Activated naive CD8-positive, alpha-beta T cell treated with anti-CD3 and anti-CD28 coated beads, Interleukin-2, amount 50 U/mL, for 16 hours (primary cell): ENCODE measurements at places on chromosomes 11 and 22.
A peak's percentile ranks its signal among the peaks of the same experiment; 100 is the strongest.

DNA sequence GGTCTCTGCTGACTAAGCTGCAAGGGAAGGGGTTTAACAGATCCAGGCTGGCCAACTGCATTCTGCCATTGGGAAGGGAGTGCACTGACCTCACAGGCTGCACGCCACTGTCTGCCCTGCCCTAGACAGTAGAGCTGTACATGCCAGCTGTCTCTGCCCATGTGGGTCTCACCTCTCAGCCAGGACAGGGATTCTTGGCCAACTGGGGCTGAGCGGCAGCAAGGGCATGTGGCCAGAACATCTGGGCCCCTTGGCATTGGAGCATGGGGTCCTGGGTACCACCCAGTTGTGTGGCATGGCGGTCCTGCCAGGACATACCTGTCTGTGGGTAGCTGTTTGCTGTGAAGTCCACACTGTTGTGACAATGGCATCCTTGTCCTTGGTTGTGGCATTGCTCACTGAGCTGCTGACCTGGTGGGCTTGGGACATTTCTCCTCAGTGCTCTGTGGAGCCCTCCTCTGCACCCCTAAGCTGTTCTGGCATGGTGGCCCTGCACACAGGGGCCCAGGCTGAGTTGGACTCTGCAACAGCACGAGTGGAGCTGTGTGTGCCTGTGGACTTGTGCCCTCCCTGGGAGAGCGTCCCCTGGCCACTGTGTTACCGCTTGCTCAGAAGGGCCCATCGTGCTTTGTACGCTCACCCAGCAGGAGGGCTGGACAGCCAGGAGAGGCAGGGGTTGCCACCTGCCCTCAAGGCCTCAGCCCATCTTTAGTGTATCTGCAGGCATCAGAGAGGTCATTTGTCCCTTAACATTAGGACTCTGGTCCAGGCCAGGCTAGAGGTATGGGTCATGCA is 46.7 kb downstream of the MED15 start:
- DNase-seq: no peak

GRCh38 chr22:24006207-24006913 is 1.1 kb upstream of the GSTT4 start:
- DNase-seq: no peak

- no peak for DNase-seq
These were observed 19.9 kb downstream of the TP53I11 start for GRCh38 chr11:44930588-44931302.

- no peak for DNase-seq
These were observed 25.9 kb upstream of the FBLN1 start for GRCh38 chr22:45476814-45477213.

DNA sequence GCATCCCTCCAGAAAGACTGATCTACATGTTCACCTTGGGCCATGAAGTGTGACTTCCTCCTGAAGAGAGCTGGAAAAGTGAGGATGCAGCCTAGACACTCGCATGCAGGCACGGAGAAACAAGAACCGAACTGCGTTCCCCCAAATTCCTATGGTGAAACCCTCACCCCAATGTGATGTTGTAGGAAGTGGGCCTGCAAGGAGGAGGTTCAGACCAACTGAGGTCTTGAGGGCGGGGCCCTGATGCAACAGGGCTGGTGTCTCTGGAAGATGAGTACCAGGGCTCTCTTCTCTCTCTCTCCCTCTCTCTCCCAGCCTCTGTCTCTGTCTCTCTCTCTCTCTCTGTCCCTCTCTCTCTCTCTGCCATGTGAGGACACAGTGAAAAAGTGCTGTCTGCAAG is 501.1 kb downstream of the BRD1 start:
- no peak for DNase-seq

- DNase-seq: no peak
These were observed 57.1 kb downstream of the TRAF6 start for GRCh38 chr11:36452961-36453360.

DNA sequence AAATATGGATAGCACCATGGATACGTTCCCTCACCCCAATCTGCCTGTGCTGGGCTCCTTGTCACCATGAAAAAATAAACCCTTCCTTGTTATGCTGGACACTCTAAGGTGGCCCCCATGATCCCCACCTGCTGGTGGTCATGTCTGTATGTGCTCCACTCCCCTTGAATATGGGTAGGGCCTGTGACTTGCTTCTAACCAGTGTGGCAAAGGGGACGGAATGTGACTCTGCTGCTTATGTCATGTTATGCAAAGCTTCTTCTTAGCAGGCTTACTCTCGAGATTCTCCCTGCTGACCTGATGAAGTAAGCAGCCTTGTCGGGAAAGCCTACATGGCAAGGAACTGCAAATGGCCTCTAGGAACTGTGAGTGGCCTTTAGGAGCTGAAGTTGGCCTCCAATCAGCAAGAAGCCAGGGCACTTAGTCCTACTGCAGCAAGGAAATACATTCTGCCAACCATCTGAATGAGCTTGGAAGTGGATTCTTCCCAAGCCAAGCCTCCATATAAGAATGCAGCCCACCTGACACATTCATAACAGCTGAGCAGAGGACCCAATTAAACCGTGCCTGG is 159.9 kb downstream of the CCDC34 start:
- no peak for DNase-seq

DNA sequence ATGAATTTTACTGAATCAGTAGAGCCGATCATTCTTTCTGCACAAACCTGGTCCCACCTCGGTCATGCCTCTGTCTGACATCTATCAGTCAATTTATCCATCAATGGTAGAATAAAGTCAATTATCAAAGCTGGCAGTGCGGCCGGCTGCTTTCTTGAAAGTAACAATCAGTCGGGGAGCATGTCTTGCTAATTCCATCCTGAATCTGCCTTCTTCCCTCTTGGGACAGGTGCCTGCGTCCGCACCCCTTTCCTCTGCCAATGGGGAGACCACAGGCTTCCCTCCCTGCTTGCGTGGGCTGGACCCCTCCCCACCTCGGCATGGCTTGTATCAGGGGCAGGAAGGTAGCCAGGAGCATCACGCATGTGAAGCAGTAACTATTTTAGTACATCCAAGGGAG is 962.9 kb downstream of the BRD1 start:
- DNase-seq: no peak

- no peak for DNase-seq
These were observed 274.3 kb downstream of the DDX10 start for GRCh38 chr11:108939135-108939534.

DNA sequence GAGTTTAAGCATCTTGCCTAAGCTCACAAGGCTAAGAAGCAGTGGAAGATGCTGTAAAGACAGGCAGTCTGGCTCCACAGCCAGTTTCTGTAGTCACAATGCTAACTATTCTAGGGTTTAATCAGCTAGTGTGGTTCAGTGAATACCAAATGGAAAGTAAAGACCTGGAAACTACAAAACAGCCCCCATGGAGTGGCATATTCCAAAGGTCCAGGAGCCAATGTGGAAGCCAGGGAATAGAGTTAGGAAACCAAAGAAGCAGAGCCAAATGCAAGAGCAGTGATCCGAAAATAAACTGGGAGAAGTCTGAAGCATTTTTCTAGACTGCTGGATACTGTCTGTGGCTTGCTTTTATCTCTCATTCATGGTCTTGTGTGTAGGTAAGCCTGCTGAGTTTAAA is 731.2 kb upstream of the ANO5 start:
- no peak for DNase-seq

DNA sequence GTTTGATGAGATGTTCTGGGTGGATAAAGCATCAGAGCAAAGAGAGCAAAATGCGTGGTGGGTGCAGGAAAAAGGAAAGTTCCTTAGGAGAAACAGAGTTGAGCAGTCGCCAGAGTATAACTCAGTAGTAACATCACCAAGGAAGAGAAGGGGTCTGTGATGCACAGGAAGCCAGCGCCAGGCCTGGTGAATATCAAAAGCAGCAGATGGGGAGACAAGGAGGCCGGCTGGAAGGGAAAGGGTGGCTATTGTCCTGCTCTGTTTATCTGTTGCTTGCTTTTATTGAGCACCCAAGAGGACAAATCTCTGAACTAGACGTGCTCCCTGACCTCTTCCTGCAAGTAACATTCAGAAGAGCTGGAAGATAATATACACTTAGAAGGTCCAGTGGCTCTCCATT is 52.7 kb upstream of the GRAMD1B start:
- DNase-seq: no peak

DNA sequence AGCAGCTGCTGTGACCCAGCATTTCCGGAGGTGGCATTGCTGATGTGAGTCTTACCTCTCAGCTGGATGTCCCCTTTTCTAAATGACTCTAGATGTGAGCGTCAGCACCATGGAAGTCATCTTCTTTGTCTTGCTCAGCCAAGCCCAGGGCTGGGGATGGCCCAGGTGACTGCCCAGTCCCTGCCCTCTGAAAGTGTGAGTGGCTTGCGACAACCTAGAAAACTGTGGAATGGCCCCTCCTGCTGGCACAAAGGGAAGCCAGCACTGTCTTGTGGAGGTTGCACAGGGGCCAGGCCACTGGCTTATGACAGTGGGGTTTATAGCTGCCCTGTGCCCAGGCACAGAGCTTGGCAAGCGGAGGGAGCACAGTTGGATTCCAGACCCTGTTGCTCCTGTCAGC is 6.2 kb downstream of the TUB start:
- DNase-seq: no peak

DNA sequence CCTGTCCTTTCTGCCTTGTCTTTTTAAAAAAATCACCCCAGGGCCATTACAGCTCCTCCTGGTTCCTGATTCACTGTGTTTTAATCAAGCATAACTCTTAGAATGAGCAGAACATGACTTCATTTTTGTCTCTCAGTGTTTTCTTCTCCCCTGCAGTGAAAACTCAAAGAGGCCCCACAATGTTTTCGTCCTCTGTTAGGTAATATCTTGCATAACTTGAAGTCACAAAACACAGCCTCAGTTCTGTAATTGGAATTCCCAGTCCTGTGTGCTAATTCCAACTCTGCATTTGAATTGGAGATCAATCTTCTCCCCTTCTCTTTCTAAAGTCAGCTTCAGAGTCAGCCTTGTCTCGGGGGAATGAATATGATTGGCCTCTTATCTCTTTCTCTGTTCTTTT is 186.5 kb upstream of the NAV2 start:
- DNase-seq: no peak

- DNase-seq: no peak
These were observed 712.0 kb downstream of the TBC1D22A start for GRCh38 chr22:47474464-47474863.

DNA sequence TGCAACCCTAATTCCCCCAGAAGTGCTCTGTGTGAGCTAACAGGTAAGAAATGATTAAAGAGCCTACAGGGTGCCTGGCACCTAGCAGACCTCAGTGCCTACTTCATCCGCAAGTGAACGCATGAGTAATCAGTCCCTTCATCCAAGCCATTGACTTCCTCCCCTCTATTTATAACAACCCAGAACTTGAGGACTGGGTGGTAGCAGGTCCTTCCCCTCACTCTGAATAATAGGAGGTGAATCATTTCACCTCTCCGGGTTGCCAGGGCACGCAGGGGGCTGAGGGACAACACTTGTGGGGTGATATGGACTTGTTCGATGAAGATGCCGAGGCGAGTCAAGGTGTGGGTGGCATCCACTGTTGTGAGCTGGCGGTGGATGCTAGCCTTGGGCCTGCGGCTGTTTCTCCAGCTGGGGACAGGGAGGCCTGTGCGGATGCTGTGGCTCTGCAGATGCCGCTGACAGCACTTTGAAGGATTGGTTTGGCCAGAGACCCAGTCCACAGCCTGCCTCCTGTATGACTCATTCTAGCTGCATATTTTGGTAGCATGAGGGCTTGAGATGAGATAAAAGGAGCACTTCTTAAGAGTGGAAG is 11.7 kb upstream of the SORL1-AS1 start:
- peak; percentile 58 for DNase-seq

GRCh38 chr11:121965330-121965729 is 150.7 kb downstream of the BLID start:
- DNase-seq: no peak

GRCh38 chr11:19173964-19174638 is 27.7 kb downstream of the CSRP3 start:
- DNase-seq: no peak

- DNase-seq: no peak
These were observed 2.2 kb downstream of the LMF2 start for GRCh38 chr22:50505276-50505775.

GRCh38 chr22:23100124-23100801 is 29.9 kb downstream of the GNAZ start:
- DNase-seq: no peak

GRCh38 chr11:111510311-111510710 is 1.9 kb downstream of the BTG4 start:
- DNase-seq: no peak

GRCh38 chr11:31640611-31641010 is 131.0 kb downstream of the ELP4 start:
- DNase-seq: no peak

- no peak for DNase-seq
These were observed 648.8 kb downstream of the METTL15 start for GRCh38 chr11:28756977-28757376.

DNA sequence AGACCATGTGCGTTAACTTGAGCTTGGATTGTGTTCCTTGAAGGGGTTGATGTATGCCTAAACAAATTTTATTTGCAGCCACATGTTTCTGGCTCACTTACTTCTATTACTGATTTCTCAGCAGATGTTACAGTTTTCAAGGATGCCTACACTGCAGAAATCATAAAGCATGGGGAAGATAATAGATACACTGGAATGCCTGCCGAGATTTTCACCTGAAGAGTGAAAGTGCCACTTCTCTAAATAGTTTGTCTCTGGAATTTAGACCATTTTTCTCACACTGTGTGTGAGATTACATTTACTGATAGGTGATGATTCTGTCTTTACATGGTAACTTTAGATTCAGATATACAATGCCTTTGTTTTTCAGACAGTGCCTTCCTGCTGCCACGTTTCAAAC is 81.6 kb downstream of the SIK2 start:
- DNase-seq: no peak

- no peak for DNase-seq
These were observed 14.6 kb downstream of the PLXNB2 start for GRCh38 chr22:50292643-50293440.

DNA sequence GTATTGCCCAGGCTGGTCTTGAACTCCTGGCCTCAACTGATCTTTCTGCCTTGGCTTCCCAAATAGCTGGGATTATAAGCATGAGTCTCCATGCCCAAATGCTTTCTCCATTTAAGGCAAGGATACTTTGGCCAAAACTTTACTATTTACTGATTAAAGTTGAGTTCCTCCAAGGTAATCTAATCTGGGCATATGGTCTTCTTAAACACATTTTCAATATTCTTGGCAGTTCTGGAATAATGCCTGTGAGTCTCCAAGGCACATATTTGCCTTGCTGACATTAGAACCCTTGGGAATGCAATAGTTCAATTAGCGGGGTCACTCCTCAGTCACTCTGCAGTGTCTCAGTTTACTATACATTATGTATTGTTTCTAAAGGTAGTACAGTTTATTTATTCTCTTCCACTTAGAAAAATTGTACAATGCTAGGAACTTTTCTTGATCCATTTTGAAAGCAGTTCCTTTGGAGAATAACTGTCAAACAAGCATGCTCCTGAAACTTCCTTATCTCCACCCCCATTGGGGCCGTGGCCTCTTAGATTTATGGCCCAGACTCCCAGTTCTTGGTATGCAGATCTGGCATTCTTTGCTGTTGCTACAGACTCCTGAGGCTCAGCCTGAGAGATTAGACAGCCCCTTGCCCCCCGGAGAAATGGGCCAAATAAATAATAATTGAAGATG is 13.1 kb upstream of the RAB38 start:
- no peak for DNase-seq

DNA sequence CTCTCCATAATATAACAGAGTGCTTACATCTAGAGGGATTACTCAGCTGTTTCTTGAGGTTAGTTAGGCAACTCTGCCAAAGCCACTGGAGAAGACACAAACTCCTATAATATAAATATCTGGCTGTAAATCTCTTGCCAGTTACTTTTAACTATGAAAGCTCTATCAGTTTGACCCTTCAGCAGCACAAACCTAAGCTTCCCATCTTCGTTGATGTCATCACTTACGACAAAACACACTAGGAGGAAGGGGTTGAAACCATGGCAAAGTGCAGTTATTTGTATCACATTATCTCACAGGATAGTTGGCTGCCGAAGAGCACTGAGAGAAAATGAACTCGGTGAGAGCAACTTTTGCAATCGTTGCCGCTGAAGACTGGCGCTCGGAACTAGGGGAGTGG is 922.1 kb downstream of the OPCML start:
- no peak for DNase-seq
